ENCODE measurements at places on chromosomes 12 and 14. TPM values are rescaled to one million over a fixed set of nuclear protein-coding genes. Genes with fewer than 3 reads are reported as not detected.

DNA sequence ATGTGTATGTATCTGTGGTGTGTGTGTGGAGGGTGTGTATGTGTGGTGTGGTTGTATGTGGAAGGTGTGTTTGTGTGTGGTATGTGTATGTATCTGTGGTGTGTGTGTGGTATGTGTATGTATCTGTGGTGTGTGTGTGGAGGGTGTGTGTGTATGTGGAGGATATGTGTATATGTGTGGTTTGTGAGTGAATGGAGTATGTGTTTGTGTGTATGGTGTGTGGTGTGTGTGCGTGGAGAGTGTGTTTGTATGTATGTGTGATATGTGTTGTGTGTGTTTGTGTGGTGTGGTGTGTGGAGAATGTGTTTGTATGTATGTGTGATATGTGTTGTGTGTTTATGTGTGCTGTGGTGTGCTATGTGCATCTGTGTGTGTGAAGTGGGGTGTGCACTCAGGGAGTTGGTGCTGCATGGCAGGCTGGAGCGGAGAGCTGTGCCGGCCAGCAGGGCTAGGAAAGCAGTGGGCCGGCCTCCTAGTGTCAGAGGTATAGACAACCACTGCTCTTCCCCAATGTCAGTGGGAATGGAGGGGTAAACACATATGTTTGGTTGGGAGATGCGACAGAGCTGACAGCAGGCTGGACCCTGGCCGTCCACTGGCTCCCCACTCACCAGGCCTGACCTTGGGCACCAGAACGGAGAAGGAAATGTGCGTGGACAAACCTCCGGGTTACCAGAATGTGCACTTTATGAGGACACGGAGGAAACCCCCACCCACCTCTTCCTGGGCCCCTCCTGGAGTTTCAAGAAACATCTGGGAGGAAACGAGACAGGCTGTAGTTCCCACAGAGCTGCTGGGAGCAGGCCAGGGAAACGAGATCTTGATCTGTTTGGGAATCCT is 60.7 kb downstream of the CLMN start:
- DNase-seq = no peak
- H3K36me3 ChIP-seq = no peaks in the 10 kb centered on the region
- H3K4me1 ChIP-seq = peaks cover 17% of the 10 kb centered on the region
- no peaks in the 10 kb centered on the region for H3K27me3 ChIP-seq
- no peak overlapping the region for H3K4me3 ChIP-seq
- no peak overlapping the region for H3K27ac ChIP-seq

Gene DTX3
- total RNA-seq = 52.8 TPM

DNA sequence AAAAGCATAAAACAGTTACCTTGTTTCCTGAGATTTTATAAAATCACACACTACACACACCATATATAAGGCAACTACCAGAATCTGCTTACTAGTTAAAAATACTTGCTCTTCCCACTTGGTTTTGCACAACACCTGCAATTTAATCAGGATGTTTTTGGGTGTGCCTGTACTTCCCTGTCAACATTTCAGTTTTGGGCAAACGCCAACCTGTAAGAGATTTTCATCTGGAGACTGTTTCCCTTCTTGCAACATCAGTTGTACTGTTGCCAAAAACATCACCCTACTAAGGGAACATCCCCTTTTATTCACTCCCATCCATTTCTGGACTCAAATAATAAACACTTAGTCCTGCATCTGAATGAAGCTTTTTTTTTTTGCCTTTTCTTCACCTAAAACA is 172.3 kb downstream of the DUSP6 start:
- peak; percentile 82 for DNase-seq
- H3K27ac ChIP-seq = no peak overlapping the region
- no peak overlapping the region for H3K4me3 ChIP-seq
- H3K27me3 ChIP-seq = no peaks in the 10 kb centered on the region
- no peaks in the 10 kb centered on the region for H3K4me1 ChIP-seq

Gene EFCAB11
- 8.9 TPM for total RNA-seq

Gene ASCL1
- total RNA-seq = under 0.01 TPM

Gene SYT10
- total RNA-seq = 0.49 TPM

DNA sequence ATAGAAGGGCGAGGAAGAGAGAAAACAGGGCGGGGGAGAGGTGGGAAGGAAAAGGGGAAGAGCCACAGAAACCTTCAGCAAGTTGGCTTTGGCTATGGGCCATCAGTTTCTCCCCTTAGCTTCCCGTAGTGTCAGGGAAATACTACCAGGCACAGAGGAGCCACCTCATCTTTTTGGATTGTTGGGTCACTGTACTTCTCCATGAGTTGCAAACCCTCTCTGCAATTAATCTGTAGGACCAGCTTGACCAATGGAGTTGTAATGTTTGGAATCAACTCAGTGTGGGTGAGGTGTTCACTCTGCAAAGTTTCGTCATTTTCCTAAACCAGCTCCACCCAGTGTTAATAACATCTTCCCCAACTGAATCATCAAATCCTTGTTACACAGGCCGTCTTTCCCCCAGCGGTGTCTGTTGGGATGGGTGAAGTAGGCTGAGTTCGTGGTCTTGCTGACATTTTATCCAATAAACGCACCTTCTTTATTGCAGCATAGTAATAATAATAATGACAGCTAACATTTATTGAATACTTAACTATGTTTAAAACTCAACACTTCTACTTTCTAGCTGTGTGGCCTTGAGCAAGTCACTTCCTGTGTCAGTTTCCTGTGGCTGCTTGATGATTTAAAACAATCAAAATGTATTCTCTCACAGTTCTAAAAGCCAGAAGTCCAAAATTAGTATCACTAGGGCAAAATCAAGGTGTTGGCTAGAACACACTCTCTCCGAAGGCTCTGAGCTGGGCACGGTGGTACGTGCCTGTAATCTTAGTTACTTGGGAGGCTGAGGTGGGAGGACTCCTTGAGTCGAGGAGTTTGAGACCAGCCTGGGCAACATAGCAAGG is 8.1 kb upstream of the GLTP start:
- no peak overlapping the region for H3K4me3 ChIP-seq
- peak overlapping the region; percentile 56 for H3K27ac ChIP-seq
- H3K4me1 ChIP-seq = no peaks in the 10 kb centered on the region
- H3K36me3 ChIP-seq = no peaks in the 10 kb centered on the region
- H3K27me3 ChIP-seq = no peaks in the 10 kb centered on the region
- DNase-seq = no peak

- peaks cover 6% of the 10 kb centered on the region for H3K4me1 ChIP-seq
- no peak overlapping the region for H3K4me3 ChIP-seq
- H3K27me3 ChIP-seq = peaks cover 5% of the 10 kb centered on the region
Measured at GRCh38 chr12:54131641-54132280, 57.0 kb downstream of the SMUG1 start.

Gene CDKL1
- 58.1 TPM for total RNA-seq

Data from sigmoid colon (tissue), 7 donors.